Endothelial cell (in vitro differentiated cells): ENCODE measurements at places on chromosomes 2 and 18. TPM values are rescaled to one million over a fixed set of nuclear protein-coding genes. Genes with fewer than 3 reads are reported as not detected.
A peak's percentile ranks its signal among the peaks of the same experiment; 100 is the strongest.

- no peak for DNase-seq
Measured at GRCh38 chr2:28855193-28855592, 14.9 kb downstream of the TRMT61B start.

- DNase-seq: peak; percentile 76
Measured at GRCh38 chr2:62195421-62196277, at the start of gene B3GNT2. Gene B3GNT2 (plus strand): TSS chr2:62196115. CDS start chr2:62222221, 26,106 bp downstream.

Gene SFT2D3
- 4.9 TPM for total RNA-seq

GRCh38 chr2:25460261-25460905 is 118.7 kb upstream of the DNMT3A start:
- DNase-seq: no peak

DNA sequence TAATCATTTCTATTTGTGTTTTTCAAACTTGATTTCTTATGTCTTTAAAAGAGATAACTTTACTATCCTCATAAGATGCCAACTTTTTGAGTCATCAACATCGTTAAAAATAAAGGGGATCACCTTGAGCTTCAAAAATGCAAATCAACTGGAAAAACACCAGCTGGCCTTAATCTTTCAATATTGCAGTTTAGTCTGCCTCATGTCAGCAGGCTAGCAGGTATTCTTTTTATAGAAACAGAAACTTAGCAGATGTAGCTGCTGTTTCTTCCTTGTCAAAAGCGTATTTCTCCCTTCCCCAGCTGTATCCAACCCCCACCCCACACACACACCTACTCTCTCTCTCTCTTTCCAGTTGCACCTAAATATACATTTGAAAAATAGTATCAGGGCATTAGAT is 154.1 kb upstream of the ZNF804A start:
- no peak for DNase-seq
